Activated T-cell treated with anti-CD3 and anti-CD28 coated beads, Interleukin-2, amount 50 U/mL, for 72 hours (primary cell): ENCODE measurements at places on chromosomes 3 and 15. TPM values are rescaled to one million over a fixed set of nuclear protein-coding genes. Genes with fewer than 3 reads are reported as not detected.

Gene MEGF11
- not detected for total RNA-seq

Gene TRAIP
- 47.2 TPM for total RNA-seq

DNA sequence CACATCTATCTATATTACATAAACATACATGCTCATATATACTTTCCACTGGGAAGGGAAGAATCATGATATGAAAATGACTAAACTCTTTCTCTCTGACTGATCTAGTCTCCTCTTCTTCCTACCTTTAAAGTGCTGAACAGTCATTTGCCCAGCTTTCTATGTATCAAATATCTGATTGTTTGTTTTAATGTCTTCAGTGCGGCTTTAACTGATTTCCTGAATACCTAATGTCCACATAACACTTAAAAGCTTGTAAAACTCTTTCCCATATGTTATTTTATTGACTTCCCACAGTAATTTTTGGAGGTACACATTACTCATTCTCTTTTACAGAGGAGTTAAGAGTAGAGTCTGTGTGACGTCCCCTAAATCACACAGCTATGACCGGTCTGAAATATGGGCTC is 28.2 kb downstream of the CPOX start:
- peaks cover 3% of the 10 kb centered on the region for H3K36me3 ChIP-seq
- peak overlapping the region; percentile 72 for H3K4me3 ChIP-seq
- no peaks in the 10 kb centered on the region for H3K27me3 ChIP-seq
- H3K4me1 ChIP-seq, result peaks cover 83% of the 10 kb centered on the region
- peak overlapping the region; percentile 85 for H3K27ac ChIP-seq
- DNase-seq, result no peak

- no peaks in the 10 kb centered on the region for H3K27me3 ChIP-seq
- H3K36me3 ChIP-seq, result no peaks in the 10 kb centered on the region
- no peaks in the 10 kb centered on the region for H3K4me1 ChIP-seq
- H3K27ac ChIP-seq, result no peak overlapping the region
- H3K4me3 ChIP-seq, result no peak overlapping the region
Measured at GRCh38 chr3:7254251-7254650, 393.3 kb downstream of the GRM7 start.

DNA sequence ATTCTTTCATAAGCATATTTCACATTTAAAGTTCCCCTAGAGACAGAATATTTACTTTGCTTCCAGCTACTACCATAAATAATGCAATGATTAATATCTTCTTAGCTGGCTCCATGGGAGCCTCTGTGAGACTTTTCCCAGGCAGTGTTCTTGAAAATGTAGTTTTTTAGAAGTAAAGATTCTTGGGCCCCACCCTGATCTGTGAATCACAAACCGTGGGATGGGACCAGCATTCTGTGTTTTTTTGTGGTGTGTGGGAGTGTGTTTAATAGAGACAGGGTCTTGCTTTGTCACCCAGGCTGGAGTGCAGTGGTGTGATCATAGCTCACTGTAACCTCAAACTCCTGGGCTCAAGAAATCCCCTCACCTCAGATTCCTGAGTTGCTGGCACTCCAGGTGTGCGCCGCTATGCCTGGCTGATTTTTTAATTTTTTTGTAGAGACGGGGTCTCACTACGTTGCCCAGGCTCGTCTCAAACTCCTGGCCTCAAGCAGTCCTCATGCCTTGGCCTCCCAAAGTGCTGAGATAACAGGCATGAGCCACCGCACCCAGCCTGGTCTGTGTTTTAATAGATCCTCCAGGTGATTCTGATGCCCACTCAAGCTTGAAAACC is 83.0 kb downstream of the KLHL25 start:
- H3K27ac ChIP-seq, result peak overlapping the region; percentile 91
- H3K36me3 ChIP-seq, result peaks cover 49% of the 10 kb centered on the region
- no peak for DNase-seq
- H3K4me3 ChIP-seq, result peak overlapping the region; percentile 74
- peaks cover 80% of the 10 kb centered on the region for H3K4me1 ChIP-seq

GRCh38 chr3:197847866-197848401 is 56.9 kb downstream of the LRCH3 start:
- H3K36me3 ChIP-seq, result peaks cover 26% of the 10 kb centered on the region
- DNase-seq, result peak; percentile 23
- peak overlapping the region; percentile 86 for H3K27ac ChIP-seq
- H3K4me3 ChIP-seq, result peak overlapping the region; percentile 68
- no peaks in the 10 kb centered on the region for H3K27me3 ChIP-seq
